Fibroblast of lung (primary cell): ENCODE measurements at places on chromosomes 7 and 10. TPM values are rescaled to one million over a fixed set of nuclear protein-coding genes. Genes with fewer than 3 reads are reported as not detected.

GRCh38 chr7:105876091-105876963, at the start of gene ATXN7L1:
TSS of gene ATXN7L1 (minus strand) at chr7:105876599. CDS start at chr7:105876558, 41 bp downstream.
- peak; percentile 95 for DNase-seq

DNA sequence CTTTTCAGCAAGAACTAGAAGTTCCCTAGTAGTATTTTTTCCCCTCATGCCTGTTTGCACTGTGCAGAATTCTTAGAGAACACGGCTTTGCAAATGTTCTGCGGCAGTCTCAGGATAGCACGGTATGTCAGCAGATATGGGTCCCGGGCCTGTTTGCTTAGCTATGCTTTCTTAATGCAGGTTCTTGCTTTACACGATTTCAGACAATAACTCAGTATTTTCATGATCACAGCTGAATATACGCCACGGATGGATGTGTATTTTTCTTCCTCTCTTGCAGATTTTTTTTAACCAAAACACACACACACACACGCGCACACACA, 137.3 kb downstream of the HECW1 start:
- DNase-seq = no peak

- DNase-seq = peak; percentile 71
Observed at GRCh38 chr10:60377955-60378354, 11.7 kb downstream of the ANK3 start.

GRCh38 chr10:102927311-102928010, 9.4 kb downstream of the CNNM2 start:
- no peak for DNase-seq

GRCh38 chr10:121351540-121351939, 246.7 kb downstream of the FGFR2 start:
- no peak for DNase-seq

DNA sequence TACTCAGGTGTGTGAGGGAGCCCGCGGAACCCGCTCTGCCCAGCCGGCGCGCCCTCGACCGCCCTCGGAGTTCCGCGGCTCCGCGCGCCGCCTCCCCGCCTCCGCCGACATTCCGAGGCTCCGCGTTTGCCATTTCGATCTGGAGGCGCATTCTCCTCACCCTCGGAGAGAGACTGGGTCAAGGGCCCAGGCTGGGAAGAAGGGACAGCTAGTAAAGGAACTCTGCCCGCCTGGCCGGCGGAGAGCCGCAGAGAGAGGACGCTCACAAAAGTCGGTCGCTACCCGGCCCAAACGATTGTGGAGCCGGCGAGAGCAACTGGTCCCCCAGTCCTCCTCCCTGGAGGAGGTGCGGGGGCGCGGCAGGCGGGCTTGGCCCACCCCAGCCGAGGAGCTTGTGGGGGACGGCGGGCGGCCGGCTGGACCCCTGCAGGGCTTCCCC, 74.5 kb upstream of the LEP start:
- DNase-seq = no peak

GRCh38 chr7:107089627-107090026, 45.1 kb downstream of the PRKAR2B start:
- no peak for DNase-seq

DNA sequence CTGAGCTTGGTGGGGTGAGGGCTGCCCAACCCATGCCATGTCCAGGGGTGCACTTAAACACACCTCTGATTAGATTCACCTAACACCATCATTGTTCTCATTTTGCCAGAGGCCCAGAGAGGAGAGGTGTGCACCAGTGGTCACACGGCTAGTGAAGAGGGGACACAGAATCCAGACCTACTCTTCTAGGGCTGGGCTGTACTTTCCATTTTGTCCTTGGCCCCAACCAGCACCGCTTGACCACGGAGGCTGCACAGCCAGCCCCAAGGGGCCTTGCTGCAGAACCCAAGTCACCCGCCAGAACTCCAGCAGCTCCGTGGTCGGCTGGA, 246 bp upstream of the WDFY4 start:
- DNase-seq = no peak

Gene FAM25G
- not detected in 2 replicates for polyA plus RNA-seq
